Activated CD4-positive, alpha-beta memory T cell treated with anti-CD3 and anti-CD28 coated beads, Interleukin-2, amount 10 ng/mL, durations not matched to agents 7 days and 5 days (primary cell): ENCODE measurements at places on chromosomes 2 and 18. TPM values are rescaled to one million over a fixed set of nuclear protein-coding genes. Genes with fewer than 3 reads are reported as not detected.

- H3K27me3 ChIP-seq = no peaks in the 10 kb centered on the region
- no peak for DNase-seq
- H3K36me3 ChIP-seq = no peaks in the 10 kb centered on the region
- H3K4me3 ChIP-seq = no peak overlapping the region
- no peaks in the 10 kb centered on the region for H3K4me1 ChIP-seq
- no peak overlapping the region for H3K27ac ChIP-seq
Measured at GRCh38 chr2:215080545-215080944, 57.9 kb downstream of the ABCA12 start.

GRCh38 chr2:199861132-199861774 is 10.3 kb upstream of the FTCDNL1 start:
- H3K27ac ChIP-seq = no peak overlapping the region
- H3K27me3 ChIP-seq = peaks cover 42% of the 10 kb centered on the region
- H3K4me3 ChIP-seq = no peak overlapping the region
- no peak for DNase-seq
- no peaks in the 10 kb centered on the region for H3K36me3 ChIP-seq

DNA sequence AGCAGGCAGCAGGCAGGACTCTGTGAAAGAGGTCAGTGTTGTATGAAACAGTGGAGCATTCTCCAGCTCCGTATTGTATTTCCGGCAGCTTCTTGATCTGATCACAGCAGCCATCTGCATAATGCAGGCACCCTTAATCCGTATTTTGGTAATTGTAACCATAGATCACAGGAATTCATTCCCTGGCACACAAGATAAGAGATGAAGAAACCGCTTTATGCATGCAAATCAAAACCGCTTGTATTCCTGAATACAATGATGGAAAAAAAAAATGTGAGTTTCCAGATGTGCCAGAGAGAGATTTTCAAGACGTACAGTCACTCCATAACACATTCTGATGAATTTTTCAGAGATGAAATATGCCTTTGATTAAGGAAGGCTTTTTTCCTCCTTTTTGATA is 221.3 kb downstream of the ACKR3 start:
- no peaks in the 10 kb centered on the region for H3K36me3 ChIP-seq
- H3K4me1 ChIP-seq = no peaks in the 10 kb centered on the region
- H3K4me3 ChIP-seq = no peak overlapping the region

DNA sequence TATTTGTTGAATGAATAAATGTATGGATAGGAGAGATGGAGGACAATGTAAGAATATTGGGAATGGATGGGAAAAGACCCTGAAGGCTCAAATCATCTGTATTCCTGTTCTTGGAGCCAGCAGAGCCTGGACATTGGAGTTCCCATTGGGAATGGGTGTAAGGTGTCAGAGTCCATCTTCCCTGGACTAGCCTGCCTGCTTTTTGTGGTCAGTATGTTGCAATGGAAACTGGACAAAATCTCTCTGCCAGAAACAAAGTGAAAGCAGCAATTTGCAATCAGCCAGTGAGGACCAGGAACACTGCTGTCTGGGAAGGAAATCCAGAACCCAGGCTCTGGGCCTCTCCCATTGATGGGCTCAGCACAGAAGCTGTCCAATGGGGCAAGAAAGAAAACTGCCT is 83.5 kb upstream of the SKOR2 start:
- no peak overlapping the region for H3K27ac ChIP-seq
- no peaks in the 10 kb centered on the region for H3K4me1 ChIP-seq
- no peak for DNase-seq
- peaks cover 11% of the 10 kb centered on the region for H3K27me3 ChIP-seq
- H3K36me3 ChIP-seq = no peaks in the 10 kb centered on the region
- H3K4me3 ChIP-seq = no peak overlapping the region

DNA sequence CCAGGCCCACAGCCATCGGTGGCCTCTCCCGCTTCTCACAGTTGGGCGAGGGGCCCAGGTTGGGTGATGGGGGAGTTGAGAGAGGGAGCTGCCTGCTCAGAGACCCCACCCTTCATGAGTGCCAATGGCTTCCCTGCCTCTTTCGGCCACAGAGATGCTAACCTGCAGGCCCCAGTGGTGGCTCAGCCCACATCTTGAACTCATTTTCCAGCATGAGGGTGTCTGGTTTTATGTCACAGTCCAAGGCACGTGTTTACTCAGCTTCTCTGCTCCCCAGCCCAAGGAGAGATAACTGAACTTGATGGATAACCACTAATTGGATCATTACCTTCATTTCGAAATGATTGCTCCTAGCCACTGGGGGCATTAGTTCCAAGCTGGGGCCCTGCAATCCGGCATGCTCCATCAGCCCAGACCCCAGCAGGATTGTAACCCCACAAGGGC is 45.9 kb upstream of the SIX2 start:
- H3K27me3 ChIP-seq = no peaks in the 10 kb centered on the region
- no peak overlapping the region for H3K4me3 ChIP-seq
- no peaks in the 10 kb centered on the region for H3K4me1 ChIP-seq
- no peaks in the 10 kb centered on the region for H3K36me3 ChIP-seq
- no peak for DNase-seq

GRCh38 chr18:7562491-7562890 is 4.6 kb upstream of the PTPRM start:
- no peaks in the 10 kb centered on the region for H3K36me3 ChIP-seq
- no peak overlapping the region for H3K4me3 ChIP-seq
- H3K27ac ChIP-seq = no peak overlapping the region
- DNase-seq = no peak

GRCh38 chr2:64656379-64656778 is 2.7 kb upstream of the SERTAD2 start:
- H3K36me3 ChIP-seq = peaks cover 4% of the 10 kb centered on the region
- H3K4me1 ChIP-seq = peaks cover 31% of the 10 kb centered on the region
- DNase-seq = no peak
- H3K27me3 ChIP-seq = peaks cover 12% of the 10 kb centered on the region
- H3K27ac ChIP-seq = no peak overlapping the region
- no peak overlapping the region for H3K4me3 ChIP-seq

GRCh38 chr18:34048423-34048822 is 176.3 kb downstream of the NOL4 start:
- H3K4me1 ChIP-seq = no peaks in the 10 kb centered on the region
- no peak overlapping the region for H3K4me3 ChIP-seq
- no peak overlapping the region for H3K27ac ChIP-seq

The NABP1 gene
- total RNA-seq = 73.7 TPM

The MEMO1 gene
- total RNA-seq = 40.7 TPM
